ENCODE measurements at places on chromosomes 1 and 21.

GRCh38 chr1:187275346-187275745 is 446.6 kb downstream of the PLA2G4A start:
- DNase-seq, result no peak

GRCh38 chr1:19925342-19926070 is 2.1 kb upstream of the PLA2G2E start:
- DNase-seq, result no peak

DNA sequence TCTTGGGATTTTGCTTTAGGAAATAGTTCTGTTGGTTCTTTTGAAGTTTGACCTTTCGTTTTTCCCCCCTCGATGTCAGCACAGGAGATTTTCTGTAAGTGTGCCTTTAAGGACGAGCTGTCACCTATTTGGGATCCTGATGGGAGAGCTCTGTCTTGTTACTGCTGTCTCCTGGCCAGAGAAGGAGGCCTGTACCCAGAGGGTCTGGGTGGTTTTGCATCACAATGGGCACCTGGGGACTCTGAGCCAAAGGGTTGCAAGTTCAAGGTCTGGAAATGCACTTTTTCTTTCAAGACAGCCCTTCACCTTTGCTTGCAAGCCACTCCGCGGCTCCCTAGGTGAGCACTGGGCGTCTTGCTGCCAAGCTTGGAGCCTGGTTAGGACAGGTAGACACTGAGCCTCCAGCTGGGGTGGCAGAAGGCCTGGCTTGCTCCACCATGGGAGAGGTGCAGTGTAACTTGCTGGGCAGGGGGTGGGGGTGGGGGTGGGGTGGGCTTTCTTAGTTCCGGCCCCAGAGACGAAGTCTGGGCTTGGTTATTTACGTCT is 2.9 kb downstream of the AJAP1 start:
- DNase-seq, result no peak

GRCh38 chr1:28099050-28099769 is 10.8 kb upstream of the EYA3 start:
- DNase-seq, result no peak

DNA sequence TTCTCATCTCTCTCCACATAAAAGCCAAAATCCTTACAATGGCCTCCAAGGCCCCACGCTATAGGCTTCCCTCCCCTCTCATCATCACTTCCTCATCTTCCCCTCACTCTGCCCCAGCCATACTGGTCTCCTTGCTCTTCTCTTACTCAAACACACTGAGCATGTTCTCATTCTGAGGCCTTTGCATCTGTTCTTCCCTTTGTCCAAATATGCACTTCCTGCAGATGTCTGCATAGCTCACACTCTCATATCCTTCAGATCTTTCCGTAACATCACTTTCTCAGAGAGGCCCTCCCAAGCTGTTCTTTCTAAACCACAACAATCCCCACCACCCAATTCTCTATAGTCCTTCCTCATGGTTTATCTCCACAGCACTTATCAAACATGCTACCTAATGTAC is 284.1 kb downstream of the HHIPL2 start:
- DNase-seq, result no peak

Measured in iPS DF 19.7 (cell line).